ENCODE measurements at places on chromosomes 2 and 18. TPM values are rescaled to one million over a fixed set of nuclear protein-coding genes. Genes with fewer than 3 reads are reported as not detected.

- no peak for DNase-seq
Observed at GRCh38 chr2:17912266-17912691, 33.8 kb downstream of the KCNS3 start.

The ST8SIA3 gene
- not detected for total RNA-seq

The FAM228A gene
- 5.0 TPM for total RNA-seq

DNA sequence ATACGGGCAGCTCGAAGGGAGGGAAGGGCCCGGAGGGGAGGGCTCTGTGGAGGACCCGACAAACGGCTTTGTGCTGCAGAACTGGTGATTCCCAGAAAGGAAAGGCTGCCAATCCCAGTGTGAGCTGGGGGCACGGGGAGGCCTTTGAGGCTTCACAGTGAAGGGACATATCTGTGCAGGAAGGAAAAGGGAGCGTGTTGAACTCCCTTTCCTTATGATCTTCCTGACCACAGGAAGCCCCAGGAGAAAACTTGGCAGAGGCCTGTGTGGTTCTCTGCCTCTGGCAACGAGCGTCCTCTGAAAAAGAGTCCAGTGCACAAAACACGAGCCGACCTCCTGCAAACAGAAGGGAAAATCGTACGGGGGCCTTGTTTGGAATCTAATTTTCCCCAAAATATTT is 683.5 kb upstream of the SALL3 start:
- DNase-seq, result no peak

- no peak for DNase-seq
Observed at GRCh38 chr2:121665504-121665903, 16.2 kb upstream of the CLASP1 start.

DNA sequence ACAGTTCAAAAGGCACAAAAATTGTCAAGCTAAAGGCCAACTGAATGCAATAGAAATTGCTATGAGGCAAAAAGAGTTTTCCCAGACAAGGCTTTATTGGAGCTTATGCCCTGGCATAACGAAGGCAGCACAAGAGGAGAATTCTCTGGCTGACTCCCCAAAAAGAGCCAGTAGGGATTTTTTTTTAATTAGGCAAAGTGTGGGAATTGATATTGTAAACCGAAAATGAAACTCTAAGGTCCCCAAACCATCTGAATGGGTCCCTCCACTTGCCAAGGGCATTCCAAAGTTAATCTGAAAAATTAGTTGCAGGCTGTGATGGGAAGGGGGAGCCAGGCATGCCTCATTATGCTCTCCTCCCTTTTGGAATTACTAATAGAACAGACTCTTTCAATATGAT is 118.9 kb downstream of the SPOPL start:
- DNase-seq, result no peak

The IL36RN gene
- total RNA-seq, result not detected

GRCh38 chr2:236861196-236861875 is 224.4 kb upstream of the COPS8 start:
- DNase-seq, result no peak

The TRIM43 gene
- not detected for total RNA-seq

- no peak for DNase-seq
Observed at GRCh38 chr2:129011466-129012061, 692.9 kb upstream of the HS6ST1 start.

DNA sequence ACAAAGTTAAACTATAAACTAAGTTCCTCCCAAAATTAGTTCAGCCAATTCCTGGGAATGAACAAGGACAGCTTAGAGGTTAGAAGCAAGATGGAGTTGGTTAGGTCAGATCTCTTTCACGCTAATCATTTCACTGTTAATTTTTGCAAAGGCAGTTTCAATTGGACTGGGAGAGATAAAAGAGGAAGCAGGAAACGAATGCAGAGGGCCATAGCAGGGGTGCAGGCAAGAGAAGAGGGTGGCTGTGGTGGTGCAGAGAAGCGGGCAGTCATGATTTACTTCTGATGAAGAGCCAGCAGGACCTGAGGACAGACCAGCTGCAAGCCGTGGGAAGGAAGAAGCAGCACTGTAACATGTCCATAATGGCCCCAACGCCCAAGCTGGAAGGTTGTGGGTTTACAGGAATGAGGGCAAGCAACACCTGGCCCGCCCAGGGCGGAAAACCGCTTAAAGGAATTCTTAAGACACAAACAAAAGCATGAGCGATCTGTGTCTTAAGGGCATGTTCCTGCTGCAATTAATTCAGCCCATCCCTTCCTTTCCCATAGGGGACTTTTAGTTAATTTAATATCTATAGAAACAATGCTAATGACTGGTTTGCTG is 4.1 kb upstream of the RMP24 start:
- no peak for DNase-seq

DNA sequence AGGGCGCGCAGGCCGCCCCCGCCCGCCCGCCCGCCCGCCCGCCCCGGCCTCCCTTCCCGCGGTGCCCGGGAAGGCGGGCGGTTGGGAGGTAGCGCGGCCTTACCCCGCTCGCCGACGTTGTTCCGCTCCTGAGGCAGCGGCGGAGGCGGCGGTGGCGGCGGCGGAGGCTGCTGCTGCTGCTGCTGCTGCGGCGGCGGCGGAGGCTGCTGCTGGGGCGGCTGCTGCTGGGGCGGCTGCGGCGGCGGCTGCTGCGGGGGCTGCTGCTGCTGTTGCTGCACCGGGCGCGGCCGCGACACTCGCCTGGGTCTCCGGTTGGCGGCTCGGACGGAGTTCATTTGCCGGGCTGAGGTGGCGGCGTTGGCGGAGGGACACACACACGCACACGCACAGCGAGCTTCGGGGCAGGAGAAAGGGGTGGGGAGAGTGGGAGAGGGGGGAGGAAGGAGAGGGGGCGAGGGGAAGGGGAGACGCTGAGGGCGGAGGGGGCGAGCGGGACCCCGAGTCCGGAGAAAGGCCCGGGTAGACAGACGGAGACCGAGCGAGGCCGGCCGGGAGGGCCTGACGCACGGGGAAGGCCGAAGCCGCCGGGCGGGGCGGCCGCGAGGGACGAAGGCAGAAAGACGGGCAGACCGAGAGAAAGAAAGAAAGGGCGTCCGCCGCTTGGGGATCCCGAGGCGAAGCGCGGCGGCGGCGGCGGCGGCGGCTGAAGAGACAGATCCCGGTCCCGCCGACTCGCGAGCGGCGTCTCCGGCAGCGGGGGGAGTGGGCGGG is 727 bp downstream of the FBXO11 start:
- no peak for DNase-seq

DNA sequence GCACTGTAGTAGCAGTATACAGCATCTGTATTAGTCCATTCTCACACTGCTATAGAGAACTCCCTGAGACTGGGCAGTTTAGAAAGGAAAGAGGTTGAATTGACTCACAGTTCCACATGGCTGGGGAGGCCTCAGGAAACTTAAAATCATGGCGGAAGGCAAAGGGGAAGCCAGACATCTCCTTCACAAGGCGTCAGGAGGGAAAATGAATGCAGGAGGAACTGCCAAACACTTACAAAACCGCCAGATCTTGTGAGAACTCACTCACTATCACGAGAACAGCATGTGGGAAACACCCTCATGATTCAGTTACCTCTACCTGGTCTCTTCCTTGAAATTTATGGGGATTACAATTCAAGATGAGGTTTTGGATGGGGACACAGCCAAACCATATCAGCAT is 25.4 kb downstream of the MAP4K4 start:
- DNase-seq, result no peak

DNA sequence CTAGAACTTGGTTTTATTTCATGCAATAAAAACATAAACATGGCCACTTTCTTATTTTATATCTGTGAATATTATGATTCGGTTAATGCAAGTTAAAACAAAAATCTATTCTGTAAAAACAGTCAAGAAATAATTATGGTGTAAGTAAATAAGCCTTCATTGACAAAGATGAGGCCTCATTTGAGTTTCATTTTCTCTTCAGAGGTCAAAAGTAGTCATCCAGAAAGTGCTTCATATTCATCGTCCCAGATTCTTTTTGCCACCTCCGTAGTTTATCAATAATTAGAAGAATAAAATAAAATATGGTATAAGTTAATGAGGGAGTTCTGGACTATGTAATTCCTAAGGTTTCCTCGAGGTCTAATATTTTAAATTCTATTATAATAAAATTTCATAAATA is 19.4 kb upstream of the HNRNPA3 start:
- DNase-seq, result no peak

The UGP2 gene
- 137 TPM for total RNA-seq

DNA sequence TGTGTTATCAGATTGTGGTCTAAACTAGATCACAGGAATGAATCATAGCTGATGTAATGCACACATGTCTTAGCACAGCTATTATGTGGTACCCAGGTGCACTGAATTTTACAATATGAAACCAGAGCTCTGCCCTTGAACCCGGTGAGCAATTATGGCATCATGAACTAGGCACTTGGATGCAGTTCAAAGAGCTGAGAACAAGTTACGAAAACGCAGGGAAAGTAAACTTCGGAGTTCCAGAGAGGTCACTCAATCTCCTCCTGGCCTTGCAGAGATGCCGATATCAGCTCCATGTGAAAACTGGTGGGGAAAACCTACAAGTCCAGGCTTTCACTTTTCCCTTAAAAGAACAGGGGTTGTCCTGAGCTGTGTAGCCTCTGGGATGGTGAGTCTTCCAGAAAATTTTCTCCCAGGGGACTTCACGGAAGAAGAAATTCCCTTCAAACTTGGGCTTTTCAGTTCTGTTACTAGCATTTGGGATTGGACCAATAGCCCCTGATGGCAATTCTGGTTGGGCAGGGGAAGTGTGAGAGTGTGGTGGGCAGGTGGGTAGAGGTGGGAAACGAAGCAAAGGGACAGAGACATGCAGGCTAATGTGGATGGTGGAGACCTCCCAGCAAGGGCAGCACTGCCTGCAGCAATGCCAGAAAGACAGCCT is 71.1 kb upstream of the SH3BP4 start:
- no peak for DNase-seq

- DNase-seq, result no peak
Observed at GRCh38 chr18:76988031-76988826, 144.4 kb downstream of the MBP start.

The CABLES1 gene
- total RNA-seq, result 18.4 TPM

The SERTAD2 gene
- total RNA-seq, result 18.6 TPM
